ENCODE measurements at places on chromosomes 13 and 19.

DNA sequence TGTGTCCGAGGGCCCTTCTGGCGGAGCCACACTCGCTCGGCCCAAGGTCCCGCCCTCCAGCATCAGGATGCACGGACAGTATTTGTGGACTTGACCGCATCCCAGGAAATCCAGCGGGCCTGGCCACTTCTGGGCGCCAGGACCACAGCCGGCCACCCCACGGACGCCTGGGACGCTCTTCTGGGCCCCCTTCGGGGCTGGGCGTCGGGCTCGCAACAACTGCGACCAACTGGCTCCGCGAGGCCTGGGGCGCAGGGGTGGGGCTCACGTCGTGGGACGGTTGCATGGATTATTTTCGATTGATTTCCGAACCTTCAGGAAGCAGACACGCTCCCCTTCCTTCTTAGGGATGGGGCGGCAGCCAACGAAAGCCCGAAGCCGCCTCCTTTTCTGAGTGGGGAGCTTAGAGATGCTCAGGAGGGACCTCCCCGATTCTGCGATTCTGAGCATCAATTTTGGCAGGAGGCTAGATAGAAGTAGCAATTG is 521 bp upstream of the NUP58 start:
- DNase-seq: no peak

DNA sequence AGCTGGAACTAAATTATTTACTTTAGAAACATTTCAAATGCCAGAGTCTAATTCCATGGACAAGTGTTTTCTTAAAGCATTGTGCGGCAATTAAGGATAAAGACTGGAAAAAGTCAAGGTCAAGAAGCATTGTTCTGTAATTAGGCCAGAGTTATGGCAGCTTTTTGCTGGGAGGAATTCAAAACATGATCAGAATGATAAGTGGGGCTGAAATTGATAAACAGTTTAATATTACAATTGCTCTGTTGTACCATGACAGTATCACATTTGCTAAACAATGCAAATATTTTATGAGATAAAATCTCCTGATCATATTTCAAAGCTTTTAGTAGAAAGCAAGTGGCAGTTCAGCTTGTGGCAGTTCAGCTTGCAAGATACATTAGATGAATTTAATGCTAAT is 513.7 kb downstream of the GPC6 start:
- DNase-seq: no peak

DNA sequence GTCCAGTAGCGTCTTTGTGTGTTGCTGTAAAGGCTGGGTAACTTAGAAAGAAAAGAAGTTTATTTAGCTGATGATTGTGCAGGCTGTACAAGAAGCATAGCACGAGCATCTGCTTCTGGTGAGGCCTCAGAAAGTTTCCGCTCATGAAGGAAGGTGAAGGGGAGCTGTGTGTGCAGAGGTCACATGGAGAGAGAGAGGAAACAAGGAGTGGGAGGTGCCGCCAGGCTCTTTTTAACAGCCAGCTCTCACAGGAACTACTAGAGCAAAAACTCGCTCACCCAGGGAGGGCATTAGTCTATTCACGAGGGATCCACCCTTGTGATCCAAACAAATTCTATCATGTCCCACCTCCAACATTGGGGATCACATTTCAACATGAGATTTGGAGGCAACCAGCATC is 99.8 kb downstream of the GPR12 start:
- no peak for DNase-seq

- DNase-seq: no peak
Observed at GRCh38 chr13:76954538-76954937, 6.2 kb downstream of the ACOD1 start.

GRCh38 chr19:56136362-56136761 is 4.7 kb upstream of the ZNF444 start:
- DNase-seq: no peak

DNA sequence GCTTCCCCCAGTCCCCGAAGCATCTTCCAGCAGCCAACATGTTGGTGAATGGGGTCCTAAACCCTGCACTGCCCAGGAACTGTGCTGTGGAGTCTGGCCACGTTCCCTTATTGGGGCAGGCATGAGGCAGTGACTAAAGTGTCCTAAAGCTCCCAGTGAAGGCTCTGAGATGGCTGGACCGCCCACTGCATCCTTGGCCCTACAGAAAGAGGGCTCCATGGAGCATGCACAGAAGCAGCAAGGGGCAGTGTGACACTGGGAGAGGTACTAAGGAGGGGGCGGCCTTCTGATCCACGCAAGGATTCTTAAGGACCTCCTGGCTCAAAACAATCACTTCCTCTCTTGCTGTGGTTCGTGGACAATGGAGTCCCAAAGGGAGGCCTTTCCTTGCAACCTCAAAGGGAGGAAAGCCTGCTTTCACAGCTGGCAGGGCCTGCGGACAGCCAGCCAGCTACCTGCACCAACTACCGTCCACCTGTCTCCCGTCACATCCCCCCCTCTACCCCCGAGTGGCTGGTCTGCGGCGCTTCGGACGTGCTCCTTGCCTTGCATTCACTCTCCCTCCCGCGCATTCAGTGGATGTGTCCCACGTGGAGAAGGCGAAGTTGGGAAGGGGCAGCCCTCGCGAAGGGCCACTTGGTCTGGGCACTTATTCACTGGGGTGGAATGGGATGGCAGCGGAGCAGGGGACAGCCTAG is 63.9 kb upstream of the STARD13 start:
- DNase-seq: no peak

DNA sequence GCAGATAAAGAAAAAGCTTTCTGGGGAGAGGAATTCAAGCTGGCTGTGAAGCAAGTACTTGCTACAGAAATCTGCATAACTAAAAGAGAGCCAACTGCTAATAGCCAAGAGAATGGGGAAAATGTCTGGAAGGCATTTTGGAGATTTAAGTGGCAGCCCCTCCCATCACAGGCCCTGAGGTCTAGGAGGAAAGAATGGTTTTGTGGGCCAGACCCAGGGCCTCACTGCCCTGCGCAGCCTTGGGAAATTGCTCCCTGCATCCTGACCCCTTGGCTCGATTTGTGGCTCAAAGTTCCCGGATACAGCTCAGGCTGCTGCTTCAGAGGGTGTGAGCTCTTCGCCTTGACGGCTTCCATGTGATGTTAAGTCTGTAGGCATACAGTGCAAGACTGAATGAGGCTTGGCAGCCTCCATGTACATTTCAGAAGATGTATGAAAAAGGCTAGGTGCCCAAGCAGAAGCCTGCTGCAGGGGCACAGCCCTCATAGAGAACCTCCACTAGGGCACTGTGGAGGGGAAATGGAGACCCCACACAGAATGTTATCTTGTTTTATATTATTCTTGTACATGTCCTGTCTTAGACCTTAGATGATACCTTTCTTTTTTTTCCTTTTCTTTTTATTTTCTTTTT is 34.4 kb downstream of the MZT1 start:
- no peak for DNase-seq

GRCh38 chr19:56217039-56217949 is 15.2 kb downstream of the ZSCAN5C start:
- DNase-seq: no peak

GRCh38 chr19:17078920-17079709 is 3.5 kb downstream of the MYO9B start:
- no peak for DNase-seq

GRCh38 chr13:79534596-79534995 is 53.6 kb downstream of the NDFIP2 start:
- DNase-seq: no peak

DNA sequence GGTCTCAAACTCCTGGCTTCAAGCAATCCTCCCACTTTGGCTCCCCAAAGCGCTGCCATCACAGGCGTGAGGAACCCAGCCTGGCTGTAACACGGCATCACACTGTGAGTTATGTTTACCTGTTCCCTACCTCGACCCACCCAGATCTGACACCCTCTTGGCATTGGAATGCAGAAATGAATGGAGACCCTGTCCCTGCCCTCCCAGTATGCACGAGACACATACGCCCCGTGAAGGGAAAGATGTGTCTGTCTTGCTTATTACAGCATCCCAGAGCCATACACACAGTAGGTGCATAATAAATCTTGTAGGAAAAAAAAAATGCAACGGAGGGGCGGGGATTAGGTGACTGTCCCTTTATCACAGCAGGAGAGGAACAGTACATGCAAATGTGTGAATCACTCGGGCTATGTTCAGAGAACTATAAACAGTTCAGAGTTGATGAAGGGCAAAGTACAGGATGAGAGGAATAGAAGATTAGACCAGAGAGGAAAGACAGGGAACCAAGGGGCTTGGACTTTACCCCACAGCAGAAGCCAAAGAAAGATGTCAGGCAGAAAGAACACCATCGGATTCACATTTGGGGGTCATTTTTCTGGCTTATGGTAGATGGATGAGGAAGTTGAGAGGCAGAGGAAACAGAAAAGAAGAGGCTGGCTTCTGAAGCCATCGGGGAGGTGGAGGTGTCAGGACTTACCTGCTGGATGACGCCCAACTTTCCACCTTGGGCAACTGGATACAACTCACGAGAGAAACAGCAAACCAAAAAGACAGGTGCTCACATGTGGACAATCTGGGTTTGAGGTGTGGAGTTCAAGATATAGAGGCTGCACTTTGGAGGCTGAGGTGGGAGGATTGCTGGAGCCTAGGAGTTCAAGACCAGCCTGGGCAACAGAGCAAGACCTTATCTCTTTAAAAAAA is 94.3 kb downstream of the INSR start:
- no peak for DNase-seq

- no peak for DNase-seq
Observed at GRCh38 chr13:71306821-71307220, 560.2 kb downstream of the DACH1 start.

- DNase-seq: no peak
Observed at GRCh38 chr13:98803111-98803561, 50.7 kb upstream of the SLC15A1 start.

DNA sequence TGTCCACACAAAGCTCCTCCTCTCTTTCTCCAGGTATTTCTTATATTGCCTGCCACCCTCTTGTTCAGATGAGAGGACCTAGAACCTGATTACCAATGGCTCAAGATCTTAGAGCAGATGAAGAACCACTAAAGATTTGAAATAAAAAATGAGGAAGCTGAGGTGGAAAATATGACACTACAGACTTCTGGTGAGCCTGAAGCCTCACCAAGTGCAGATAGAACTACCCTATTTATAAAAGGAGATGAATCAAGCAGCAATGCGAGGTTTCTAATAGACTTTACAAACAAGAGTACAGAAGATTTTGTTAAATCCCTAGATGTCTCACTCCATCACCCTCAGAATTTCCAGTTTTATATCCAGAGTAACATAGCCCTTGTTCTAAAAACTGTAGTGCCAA is 345.8 kb downstream of the TBC1D4 start:
- DNase-seq: no peak

DNA sequence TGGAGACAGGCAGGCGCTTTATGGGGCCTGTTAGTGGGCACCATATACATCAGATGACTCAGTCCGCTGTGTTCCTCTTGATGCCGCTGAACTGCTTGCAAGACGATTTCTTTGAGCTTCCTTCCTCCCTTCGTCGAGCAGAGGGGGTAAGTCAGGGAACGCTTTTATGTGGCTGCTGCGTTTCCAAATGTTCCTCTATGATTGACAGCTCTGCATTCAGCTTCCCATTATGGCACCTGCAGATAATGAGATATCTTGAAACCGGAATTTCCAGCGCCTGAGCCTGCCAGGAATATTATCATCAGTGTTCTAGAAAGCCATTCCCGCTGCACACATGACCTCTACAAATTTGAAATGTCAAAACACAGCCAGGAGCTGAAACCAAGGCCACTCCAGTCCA is 257.0 kb downstream of the TSHZ3 start:
- no peak for DNase-seq

GRCh38 chr13:98406971-98407370 is 169.9 kb downstream of the STK24 start:
- no peak for DNase-seq

- DNase-seq: no peak
Observed at GRCh38 chr13:44124352-44124751, 244.6 kb downstream of the LACC1 start.

DNA sequence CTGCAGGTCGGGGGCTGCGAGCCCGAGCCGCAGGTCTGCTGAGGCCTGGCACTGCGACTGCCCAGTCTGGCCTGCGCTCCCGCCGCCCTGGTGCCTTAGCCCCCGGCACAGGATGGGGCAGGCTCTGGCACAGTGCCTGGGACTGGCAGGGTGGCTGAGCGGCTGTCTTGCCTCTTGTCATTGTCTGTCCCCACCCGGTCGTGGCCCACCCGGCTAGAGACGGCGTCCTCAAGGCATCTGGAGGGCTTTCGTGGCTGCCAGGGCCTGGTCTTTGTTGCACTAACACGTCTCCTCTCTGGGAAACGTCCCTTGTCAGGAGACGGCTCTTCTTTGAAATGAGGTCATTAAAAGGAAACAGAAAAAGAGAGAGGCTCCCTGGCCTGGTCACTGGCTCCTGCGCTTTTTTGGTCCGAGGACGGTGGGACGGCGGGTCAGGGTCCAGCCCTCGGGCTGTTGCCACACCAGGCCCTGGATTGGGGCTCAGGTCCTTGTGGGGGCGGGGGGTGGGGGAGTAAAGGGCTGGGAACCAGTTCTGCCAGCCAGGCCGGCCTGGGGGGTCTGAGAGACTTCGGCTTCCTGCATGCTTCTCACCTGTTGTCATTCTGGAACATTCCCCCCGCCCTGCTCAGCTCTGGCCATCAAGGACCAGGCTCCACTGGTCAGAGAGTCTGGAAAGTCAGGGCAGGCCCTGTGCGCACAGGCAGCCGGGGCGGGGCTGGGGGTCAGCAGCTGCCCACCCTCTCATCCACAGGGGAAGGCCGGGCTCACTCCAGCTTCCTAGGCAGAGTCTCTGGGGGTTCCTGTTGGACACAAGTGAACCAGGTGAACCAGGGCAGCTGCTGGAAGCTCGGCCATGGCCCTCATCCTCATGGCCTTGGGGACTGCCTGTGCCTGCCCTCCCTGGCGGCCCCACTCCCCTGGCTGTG is 6.2 kb upstream of the ZNF554 start:
- DNase-seq: no peak

DNA sequence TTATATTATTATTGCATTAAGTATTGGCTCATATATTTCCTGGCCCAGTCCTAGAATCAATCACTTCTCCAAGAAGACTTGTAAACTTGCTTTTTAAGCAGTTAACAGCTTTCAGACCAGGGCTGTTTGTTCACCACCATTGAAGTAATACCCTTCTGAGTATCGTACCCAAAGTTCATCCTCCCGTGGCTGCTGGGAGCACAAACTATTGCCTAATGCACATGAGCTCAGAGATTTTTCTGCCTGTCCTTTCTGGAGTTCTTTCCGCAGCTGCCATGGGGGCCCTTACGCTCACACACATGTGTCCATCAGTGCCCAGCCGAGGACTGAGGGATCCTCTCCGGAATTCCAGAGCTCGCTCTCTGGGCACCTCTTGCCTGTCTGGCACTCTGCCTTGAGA is 51.5 kb downstream of the MRPL57 start:
- no peak for DNase-seq
